ENCODE measurements at places on chromosomes 5 and 9.

GRCh38 chr9:86022687-86023266, 76.6 kb downstream of the GOLM1 start:
- DNase-seq, result no peak

DNA sequence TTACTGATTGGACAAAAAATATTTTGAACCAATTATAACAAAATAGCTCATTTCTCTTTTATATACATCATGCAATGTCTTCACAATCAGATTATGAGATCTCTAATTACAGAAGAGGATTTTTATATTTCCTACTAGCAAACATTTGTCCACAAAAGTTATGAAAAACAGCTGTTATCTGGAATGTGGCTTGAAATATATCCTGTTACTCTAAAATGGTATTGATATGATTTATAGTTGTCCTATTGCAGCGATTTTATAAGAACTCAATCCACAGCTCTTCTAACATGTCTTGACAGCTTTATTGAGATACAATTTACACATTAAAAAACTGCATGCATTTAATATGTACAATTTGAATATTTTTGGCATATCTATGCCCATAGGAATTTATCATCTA, 779.9 kb upstream of the ACO1 start:
- DNase-seq, result no peak

GRCh38 chr9:70830618-70831017, 290.8 kb downstream of the TRPM3 start:
- DNase-seq, result no peak

- DNase-seq, result no peak
Measured at GRCh38 chr5:64273276-64273675, 107.6 kb downstream of the RNF180 start.

DNA sequence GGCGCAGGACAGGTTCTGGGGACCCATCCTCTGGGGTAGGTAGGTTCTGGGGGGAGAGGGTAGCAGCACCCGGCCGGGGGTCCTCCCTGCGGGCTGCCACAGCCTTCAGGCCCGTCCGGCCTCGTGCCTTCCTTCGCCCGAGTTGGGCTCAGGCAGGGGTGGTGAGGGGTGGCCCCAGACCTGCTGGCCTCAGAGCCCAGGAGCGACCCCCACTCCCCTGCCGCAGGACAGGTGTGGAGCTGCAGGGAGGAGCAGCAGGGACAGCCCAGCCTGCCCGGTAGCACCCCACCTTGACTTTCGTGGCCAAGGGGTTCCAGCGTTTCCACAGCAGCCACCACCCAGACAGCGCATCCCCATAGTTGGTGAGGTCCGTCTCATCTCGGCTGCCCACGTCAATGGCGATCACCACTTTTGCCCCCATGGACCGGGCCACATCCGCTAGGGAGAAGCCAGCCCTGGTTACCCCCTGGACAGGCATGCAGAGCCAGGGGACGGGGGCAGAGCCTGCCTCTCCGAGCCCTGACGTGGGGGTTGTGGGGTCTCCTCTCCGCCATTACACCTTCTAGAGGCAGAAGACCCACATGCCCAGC, 3.4 kb upstream of the NSMF start:
- DNase-seq, result no peak

- no peak for DNase-seq
Measured at GRCh38 chr9:5425006-5425628, 12.6 kb downstream of the PLGRKT start.

- DNase-seq, result no peak
Measured at GRCh38 chr9:98538626-98539031, 170.1 kb downstream of the GABBR2 start.

DNA sequence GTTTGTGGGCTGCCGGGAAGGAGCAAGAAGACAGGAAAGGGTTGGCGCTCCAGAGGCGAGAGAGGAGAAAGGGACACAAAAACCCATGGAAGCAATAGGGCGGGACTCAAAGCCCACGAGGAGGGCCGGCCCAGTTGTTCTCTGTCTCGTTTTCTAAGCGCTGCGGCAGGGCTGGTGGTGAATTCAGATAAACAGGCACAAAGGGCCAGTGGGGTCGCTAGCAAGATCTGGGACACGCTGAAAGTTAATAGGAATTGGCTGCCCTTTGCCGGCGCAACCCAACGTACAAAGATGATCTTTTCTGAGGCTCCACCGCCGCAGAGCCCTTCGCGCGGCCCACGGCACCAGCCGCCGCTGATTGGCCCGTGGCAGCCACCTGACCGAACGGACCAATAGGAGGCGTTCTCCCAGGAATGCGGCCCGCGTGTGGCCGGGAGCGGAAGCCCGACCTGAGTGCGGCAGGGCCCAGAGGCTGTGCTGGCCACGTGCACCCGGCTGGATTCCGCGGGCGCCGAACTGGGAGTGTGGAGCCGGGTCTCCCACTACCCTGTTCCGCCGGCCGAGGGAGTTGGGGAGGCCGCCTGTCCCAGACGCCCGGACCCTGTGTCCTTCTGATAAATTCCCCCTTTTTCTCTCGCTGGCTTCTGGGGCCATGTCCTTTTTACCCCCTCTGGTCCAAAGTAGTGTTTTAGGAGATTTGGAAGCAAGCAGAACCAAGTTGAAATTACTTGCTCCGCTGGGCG, 16.8 kb upstream of the NSD1 start:
- peak; percentile 87 for DNase-seq

GRCh38 chr5:137566780-137567179, 67.7 kb upstream of the SPOCK1 start:
- DNase-seq, result no peak

GRCh38 chr5:74767579-74767913, 497 bp downstream of the NSA2 start:
- DNase-seq, result peak; percentile 21

DNA sequence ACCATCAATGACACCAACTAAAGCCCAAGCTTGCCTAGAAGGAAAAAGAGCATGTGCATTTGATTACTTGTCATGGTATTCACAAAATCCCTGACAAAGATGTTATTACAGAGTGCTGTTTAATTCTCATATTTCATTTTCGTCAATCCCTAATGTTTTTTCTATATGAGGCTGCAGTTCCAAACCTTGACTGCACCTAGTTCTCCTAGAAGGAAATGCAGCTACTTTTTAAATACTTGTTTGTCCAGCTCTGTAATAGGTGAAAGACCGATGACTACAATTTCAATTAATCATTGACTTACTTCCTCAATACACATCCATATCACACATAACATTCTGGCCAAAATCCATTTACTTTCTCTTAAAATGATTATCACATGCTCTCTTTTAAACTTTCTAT, 28.1 kb downstream of the CEMIP2 start:
- DNase-seq, result no peak

DNA sequence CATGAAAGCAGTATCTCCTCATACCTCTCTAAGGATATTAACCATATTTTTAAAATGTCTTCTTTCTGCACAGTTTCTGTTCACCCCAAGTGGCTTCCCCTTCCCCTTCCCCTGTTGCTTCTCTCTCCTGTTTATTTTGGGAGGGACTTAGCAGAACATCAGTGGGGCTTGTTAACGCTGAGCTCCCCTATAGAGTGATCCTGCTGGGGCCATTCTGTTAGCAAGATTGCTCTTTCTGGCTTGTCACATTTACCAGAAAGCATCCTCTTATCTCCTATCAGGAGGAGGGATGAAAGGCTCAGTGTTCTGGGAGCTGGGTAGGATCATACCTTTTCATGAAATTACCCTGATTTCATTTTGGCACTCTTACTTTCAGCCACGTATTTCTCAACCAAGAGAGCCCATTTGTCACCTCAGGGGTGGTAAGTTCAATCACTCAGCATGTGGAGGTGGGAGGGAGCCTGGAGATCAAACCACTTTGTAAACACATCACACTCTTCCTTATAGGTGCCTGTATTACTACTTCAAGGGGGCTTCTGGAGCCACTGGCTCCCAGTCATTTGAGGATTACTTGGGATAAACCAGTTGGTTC, 16.7 kb downstream of the NXNL2 start:
- no peak for DNase-seq

DNA sequence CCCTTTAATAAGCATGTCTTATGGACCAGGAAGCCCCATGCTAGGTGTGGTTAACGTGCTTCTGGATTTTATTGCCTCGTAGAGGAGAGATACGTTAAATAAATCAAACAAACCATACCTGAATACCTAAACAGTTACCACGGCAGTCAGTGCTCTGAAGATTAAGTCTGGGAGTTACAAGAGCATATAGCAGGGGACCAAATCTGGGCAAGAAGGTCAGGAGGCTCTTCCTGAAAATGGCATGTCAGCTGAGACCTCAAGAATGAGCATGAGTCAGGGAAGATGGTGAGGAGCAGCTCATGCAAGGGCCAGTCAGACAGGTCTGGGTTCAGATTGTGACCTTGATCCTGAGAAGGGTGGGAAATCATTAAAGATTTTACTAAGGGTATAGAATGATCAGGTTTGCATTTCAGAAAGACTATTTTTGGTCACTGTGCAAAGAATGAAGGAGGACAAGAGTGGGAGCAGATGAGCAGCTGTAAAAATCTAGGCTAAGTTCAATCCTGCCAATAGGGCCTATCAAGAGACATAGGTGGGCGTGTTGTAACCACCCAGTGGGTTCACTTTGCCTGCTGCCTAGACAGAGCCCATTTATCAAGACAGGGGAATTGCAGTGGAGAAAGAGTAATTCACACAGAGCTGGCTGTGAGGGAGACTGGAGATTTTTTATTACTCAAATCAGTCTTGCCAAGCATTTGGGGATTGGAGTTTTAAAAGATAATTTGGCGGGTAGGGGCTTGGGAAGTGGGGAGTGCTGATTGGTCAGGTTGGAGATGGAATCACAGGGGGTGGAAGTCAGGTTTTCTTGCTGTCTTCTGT, 4.8 kb upstream of the ZNF366 start:
- DNase-seq, result no peak

DNA sequence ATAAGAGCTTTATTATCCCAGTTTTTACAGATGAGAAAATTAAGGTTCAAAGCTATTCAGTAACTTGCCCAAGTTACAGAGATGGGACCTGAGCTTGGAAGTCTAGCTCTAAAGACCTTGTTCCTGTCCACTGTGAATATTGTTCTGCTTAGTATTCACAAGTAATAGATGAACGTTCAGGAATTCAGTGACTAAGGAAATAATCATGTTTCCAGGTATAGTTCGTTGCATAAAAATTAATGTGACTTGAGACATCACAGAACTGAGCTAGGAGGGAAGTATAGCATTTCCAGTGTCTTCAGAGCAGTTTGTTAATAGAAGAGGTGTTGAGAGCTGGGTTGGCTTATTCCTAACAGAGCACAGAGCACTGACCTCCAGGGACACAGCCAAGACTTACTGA, 136.1 kb downstream of the FGF1 start:
- no peak for DNase-seq

GRCh38 chr9:17453751-17454150, 125.1 kb upstream of the SH3GL2 start:
- DNase-seq, result no peak

GRCh38 chr9:117703537-117703936, 666 bp upstream of the TLR4 start:
- DNase-seq, result no peak

- DNase-seq, result no peak
Measured at GRCh38 chr9:14485366-14485765, 171.4 kb upstream of the NFIB start.

Data from body of pancreas (tissue), 4 donors.